SW480 (cell line): ENCODE measurements at places on chromosomes 16 and 17.

DNA sequence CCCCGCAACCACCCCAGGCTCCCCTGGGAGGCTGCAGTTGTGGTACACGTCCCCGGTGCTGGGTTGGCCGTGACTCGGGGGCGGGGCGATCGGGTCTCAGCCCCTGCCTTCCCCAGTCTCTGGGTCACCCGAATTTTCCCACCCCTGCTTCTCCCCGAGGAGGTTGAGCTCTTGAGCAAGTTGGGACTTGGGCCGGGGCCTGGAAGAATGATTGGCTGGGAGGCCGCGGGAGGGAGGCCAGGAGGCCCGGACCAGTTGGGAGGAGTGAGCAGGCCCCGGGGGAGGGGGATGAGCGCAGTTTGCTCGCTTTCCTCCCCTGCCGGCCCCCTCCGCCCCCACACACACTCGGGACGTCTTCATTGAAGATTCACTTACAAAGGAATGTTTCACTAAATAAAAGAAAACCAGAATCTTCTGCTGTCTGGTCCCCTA, 4.5 kb upstream of the HEXIM1 start:
- no peak for DNase-seq

DNA sequence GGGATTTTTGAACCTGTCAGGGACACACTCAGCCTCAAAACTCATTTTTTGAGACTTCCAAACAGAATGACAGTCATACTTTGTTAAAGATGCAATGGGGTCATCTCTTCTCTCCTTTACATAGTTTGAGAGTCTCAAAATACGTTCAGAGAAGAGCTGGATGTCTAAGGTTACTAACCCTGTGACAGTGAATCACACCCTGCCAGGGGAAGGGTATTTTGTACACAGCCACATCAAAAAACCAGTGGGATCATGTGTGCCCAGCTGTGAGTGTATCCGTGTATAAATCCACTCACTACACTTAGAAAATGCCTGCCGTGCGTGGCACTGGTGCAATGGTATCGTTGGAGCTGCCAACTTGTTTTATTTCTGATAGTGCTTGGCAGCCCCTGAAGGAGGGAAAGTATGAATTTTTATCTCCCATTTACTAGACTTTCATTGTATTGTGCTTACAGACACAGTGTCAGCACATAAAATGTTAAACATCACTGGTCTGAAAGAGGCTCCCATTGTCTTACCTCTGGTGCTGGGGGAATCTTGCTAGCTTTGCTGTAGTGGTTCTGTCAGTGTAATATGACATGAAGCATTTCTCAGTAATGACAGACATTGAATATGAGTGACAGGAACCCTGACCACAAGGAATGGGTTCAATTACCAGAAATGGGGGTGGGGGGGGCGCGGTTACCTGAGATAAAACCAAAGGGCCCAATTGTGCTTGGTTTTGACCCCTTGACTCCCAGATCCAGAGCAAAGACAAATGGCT, 256.3 kb downstream of the FTO start:
- no peak for DNase-seq

GRCh38 chr17:82065193-82065637, 389 bp downstream of the DUS1L start:
- DNase-seq: no peak

DNA sequence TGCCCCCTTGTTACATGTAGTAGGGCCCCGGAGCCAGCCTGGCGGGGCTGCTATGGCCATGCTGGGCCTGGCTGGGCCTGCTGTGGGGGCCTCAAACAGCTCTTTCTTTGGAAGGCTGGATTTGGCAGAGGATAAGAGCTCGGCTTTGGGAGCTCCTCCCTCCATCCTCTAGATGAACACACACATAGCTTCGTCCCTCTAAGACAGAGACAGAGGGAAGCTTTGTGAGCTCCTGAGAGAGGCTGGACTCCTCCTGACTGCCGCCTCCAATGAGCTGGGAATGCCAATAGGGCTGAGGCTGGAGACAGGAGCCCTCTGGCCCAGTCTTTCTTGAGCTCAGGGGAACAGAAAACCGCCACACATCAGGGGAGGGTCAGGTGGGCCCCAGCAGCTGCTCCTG, 37.3 kb upstream of the CDC42EP4 start:
- DNase-seq: no peak

DNA sequence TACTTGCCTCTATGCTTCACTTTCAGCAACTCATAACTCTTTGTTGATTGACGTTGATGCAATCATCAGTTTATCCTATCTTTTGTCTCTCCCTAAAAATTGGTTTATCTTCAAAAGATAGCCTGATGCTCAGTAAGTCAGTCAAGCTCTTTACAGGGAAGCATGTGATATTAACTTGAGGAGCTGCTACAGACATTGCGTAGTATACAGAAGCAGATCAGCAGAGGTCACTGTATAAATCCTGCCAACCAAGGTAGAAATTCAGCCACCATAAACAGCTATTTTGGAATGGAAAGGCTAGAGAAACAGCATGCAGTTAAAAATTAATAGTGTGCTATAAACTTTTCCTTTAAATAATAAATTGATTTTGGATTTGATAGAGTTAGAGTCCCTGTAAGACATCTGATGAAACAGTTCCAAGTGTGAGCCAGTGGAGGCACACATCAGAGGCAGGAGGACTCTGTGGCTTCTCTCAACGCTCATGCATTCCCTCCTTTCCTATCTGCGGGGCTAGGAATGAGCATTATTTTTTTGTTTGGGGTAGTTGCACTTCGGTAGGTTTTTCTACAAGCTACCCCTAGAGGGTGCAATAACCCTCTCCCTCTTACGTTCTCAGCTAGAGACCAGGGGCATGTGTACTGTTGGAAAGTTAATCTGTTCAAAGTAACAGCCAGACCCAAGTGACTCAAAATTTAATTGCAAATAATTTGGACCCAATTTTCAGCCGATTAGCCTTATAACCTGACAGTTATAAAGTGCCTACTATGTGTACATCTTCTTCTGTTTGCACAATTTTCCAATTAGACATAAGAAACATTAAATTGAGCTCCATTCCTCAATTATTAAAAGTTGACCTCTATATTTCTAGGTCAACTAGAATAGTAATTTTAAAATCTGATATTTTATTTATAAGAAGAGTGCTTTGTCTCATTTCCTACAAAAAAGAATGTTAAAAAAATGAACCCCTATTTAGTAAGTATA, 647.7 kb upstream of the SOX9 start:
- DNase-seq: peak; percentile 66

GRCh38 chr17:13921841-13922776, 147.2 kb upstream of the COX10 start:
- DNase-seq: no peak

DNA sequence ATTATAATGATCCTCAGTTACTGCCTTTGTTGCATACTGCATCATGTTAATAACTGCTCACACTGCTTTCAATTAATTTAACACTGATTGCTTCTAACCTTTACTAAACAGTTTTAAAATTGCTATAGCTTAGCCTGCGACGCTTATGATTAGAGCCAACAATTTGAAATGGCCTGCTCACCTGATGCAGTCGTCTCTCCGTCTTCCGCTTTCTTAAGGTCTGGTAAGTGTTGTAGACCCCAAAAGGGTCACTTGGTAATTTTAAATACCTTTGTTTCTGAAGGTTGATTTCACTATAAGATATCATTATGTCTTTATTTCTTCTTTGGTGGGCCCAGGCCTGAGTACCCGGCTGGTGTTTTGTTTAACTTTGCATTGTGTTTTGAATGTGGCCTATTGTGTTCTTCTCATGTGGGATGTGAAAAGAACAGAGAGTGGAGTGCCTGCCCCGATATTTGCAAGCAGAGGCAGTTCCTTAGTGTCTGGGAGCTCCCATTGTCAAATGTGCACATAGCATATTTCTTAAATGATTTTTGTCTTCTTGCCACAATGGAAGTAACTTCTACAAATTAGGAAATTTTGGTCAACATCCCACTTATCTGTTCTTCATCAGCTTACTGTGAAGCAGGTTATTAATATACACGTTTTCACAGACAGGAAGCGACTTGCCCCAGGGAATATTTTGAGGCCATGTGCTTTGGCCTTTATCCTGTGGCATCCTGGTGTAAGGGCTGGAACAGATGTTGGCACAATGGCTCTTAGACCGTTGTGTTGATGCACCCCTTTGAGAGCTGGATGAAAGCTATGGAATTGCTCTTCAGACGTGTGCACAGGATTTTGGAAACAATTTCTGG, 2.9 kb downstream of the PHKB start:
- DNase-seq: no peak

DNA sequence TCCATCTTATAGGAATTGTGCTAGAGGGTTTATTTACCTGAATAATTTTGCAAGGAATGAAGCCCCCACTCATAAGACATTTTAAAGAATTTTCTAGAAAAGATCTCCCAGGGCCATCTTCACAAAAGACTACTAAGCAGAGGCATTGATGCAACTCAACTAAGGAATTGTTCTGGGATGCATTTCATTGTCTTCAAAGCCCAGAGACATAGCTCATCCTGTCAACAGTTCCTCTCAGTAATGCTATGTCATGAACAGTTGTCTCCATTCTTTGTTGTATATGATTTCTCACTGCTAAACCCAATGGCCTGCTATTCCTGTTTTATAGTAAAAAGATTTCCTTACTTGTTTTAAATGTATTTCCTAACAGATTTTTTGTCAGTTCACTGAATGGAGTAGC, 136.8 kb upstream of the RBL2 start:
- DNase-seq: no peak

- DNase-seq: no peak
These were observed 52.0 kb upstream of the ZNF629 start for GRCh38 chr16:30838876-30839471.

GRCh38 chr16:59514651-59515050, 780.5 kb upstream of the GOT2 start:
- DNase-seq: no peak

- DNase-seq: no peak
These were observed 25.5 kb downstream of the ORC6 start for GRCh38 chr16:46714797-46715591.

GRCh38 chr17:78133971-78134898, 3.7 kb downstream of the TMC8 start:
- peak; percentile 74 for DNase-seq

DNA sequence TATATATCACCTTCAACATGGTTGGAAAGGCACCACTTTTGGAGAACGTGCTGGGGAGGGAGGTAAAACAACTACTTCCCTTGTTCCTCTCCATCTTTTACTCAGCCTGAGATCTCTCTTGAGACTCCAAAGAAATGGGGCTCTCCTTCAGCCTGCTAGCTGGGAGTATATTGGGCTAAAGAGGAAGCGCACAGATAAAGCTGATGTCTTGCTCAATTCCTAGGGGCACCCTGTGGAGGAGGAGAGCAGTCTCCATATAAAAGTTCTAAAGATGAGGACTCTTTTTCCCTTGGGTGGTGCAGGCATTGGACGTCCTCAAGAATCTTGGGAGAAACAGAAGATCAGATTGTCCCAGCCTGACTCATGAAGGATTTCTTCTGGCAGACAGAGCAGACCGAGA, 4.6 kb upstream of the ETV4 start:
- no peak for DNase-seq

DNA sequence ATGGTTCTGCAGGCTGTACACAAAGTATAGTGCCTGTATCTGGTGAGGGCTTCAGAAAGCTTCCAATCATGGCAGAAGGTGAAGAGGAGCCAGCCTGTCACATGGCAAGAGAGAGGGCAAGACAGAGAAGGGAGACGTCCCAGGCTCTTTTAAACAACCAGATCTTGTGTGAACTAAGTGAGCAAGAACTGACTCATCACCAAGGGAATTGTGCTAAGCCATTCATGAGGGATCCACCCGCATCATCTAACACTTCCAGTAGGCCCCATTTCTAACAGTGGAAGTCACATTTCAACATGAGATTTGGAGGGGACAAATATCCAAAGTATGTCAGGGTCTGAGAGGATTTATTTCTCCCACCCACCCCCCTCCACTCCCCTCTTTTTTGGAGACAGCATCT, 56.2 kb upstream of the ELAC2 start:
- DNase-seq: peak; percentile 14

GRCh38 chr16:57315416-57315815, 30.9 kb upstream of the PLLP start:
- no peak for DNase-seq

GRCh38 chr17:14489986-14490385, 189.1 kb downstream of the HS3ST3B1 start:
- no peak for DNase-seq
